H4 (cell line): ENCODE measurements at places on chromosomes 1 and 21.
A peak's percentile ranks its signal among the peaks of the same experiment; 100 is the strongest.

- DNase-seq, result no peak
Measured at GRCh38 chr1:194078765-194079164, 892.4 kb upstream of the B3GALT2 start.

DNA sequence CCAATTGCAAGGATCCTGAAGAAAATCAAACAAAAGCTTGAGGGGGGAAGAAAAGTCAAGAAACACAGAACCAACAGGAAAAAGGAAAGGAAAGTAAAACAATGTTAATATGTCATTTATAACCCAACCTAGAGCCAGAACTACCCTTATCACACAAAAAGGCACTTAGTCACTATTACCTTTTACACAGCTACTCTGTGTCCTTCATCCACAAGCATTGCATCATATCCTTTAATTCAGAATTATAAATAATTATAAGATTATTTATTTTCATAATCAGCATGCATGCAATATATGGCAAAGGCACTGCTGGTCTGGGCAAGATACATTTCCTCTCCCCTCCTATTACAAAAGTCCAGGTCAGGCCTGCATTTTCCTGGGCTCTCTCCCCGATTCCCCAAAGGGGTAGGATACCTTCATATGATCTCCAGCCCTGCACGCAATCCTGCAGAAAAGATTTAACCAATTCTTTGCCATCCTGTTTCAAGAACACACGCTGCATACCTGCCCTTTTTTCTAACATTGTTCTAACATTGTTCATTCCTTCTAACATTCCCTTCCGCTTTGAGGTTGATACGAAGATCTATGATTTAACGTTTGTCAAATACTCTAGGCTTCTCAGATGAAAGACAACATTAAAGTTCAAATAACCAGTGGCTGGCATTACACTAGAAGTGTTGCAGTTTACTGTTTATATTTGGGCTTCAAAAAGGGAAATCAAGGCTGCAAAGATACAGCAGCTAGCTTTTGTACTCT is 4.3 kb downstream of the PTPN14 start:
- DNase-seq, result no peak

- DNase-seq, result no peak
Measured at GRCh38 chr1:159205225-159205624, 550 bp downstream of the ACKR1 start.

- no peak for DNase-seq
Measured at GRCh38 chr1:227661495-227661894, 73.6 kb downstream of the JMJD4 start.

DNA sequence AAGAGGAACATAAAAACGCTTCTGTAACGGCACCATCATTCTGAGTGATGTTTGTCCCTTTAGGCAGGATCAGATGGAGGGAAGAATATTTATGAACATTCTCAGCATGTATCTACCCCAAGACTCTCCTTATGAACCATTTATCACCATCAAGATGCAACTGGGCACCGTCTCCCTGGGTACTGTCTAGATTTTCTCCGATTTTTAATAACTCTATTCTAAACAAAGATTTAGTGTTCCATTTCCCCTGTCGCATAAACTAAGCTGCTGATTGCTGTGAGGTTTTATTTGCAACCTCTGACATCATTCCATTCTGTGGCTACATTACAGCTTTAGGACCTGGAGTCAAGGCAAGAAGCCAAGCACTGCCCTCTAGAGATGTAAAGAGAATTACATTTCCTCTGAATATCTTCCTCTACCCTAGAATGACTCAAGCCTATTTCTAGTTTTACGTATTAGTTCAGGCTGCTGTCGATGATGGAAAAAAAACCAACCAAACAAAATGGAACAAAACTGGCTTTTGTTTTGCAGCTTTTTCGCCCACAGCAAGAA is 130.1 kb upstream of the MAP1LC3C start:
- DNase-seq, result peak; percentile 89

- no peak for DNase-seq
Measured at GRCh38 chr1:99652881-99653281, 7.0 kb downstream of the PALMD start.

GRCh38 chr1:12596007-12596821 is 21.8 kb downstream of the DHRS3 start:
- DNase-seq, result peak; percentile 98

DNA sequence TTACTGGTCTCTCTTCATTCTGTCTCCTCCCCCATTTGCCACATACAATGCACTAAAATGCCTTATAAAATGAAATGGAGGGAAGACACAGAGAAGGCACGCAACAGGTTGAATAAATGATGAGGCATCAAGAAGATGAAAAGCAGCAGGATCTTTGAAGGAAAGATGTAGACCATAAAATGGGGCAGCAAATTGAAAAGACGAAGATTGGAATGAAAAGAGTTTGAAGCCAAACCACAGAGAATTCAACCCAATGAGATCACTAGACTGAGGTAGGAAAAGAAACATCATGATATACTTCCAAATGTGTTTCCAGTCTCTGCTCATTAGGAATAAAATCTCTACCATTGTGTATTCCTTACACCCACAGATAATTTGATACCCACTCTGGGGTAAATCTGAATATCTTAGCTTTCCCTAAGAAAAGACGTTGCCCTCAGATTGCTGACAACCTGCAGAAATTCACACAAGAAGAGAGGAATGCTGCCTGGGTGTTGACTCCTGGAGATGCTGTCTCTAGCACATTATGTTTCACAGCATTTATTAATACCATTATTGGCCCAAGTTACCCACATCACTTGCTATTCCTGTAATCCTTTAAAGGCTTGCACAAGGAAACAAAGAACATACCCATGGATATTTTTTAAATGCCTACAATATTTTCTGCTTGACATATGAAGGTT is 230.9 kb downstream of the LTN1 start:
- DNase-seq, result no peak

GRCh38 chr1:16017461-16018303 is at the start of gene HSPB7:
TSS of gene HSPB7 (minus strand) at chr1:16018043. CDS start at chr1:16017963, 80 bp downstream.
- DNase-seq, result no peak

GRCh38 chr1:233928123-233928522 is 23.6 kb downstream of the SLC35F3 start:
- DNase-seq, result no peak

DNA sequence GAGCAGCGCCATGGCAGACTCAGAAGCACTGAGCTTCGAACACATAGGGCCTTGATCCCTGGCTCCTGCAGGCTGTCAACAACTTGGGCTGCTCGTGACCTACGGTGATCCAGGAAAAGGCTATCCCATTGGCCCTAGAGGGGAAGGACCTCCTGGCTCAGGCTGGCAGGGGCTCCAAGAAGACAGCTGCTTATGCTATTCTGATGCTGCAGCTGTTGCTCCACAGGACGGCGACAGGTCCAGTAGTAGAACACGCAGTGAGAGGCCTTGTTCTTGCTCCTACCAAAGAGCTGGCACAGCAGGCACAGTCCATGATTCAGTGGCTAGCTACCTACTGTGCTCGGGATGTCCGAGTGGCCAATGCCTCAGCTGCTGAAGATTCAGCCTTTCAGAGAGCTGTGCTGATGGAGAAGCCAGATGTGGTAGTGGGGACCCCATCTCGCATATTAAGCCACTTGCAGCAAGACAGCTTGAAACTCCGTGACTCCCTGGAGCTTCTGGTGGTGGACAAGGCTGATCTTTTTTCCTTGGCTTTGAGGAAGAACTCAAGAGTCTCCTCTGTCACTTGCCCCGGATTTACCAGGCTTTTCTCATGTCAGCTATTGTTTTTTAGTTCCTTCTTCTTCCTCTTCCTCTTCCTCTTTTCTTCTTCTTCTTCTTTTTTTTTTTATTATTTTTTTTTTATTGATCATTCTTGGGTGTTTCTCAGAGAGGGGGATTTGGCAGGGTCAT is 18.9 kb downstream of the ITLN2 start:
- no peak for DNase-seq

- no peak for DNase-seq
Measured at GRCh38 chr1:83860490-83861221, 138.3 kb downstream of the TTLL7 start.

GRCh38 chr1:14598498-14599182 is at the start of gene KAZN:
TSS of gene KAZN (plus strand) at chr1:14598685.
- no peak for DNase-seq

DNA sequence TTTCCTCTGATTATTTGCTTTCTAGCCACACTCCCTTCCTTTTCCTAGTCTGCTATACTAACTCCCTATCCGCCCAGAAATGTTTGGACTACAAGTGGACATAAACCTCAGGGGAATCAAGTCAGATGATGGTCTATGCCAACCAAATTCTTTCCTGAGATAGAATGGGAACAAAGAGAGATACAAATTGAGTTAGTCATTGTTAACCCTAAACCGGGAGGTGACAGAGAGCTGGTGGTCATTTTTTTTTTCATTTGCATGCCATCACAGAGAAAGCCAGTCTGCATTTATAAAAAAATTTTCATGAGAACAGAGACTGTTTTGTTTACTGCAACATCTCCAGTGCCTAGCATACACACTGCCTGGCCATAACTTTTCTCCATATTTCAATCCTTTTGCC is 35.0 kb downstream of the MYSM1 start:
- DNase-seq, result no peak

DNA sequence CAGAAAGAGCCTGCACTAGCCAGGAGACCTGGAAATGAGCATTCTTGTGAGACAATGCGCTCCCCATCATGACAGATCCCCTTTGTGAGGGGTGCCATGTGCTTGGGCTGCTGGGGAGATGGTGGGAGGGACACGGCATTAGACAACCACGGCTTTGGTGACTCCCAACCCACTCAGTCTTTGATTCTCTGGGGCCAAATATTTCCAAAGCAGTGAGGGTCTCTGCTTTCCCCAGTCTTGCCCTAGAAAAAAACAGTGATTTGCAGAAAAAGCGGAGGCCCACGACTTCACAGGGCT is 10.2 kb downstream of the SLC45A3 start:
- DNase-seq, result no peak

GRCh38 chr1:220990427-220991339 is 111.4 kb downstream of the HLX start:
- DNase-seq, result peak; percentile 22
